ENCODE measurements at places on chromosomes 11 and 22. TPM values are rescaled to one million over a fixed set of nuclear protein-coding genes. Genes with fewer than 3 reads are reported as not detected.

- H3K27me3 ChIP-seq: no peaks in the 10 kb centered on the region
- no peaks in the 10 kb centered on the region for H3K36me3 ChIP-seq
- H3K4me1 ChIP-seq: peaks cover 2% of the 10 kb centered on the region
- no peak overlapping the region for H3K4me3 ChIP-seq
Observed at GRCh38 chr11:77151804-77152509, 23.9 kb downstream of the MYO7A start.

- H3K4me1 ChIP-seq: no peaks in the 10 kb centered on the region
- no peaks in the 10 kb centered on the region for H3K27me3 ChIP-seq
- H3K4me3 ChIP-seq: no peak overlapping the region
- DNase-seq: no peak
Observed at GRCh38 chr22:27501191-27501936, 300.2 kb downstream of the MN1 start.

DNA sequence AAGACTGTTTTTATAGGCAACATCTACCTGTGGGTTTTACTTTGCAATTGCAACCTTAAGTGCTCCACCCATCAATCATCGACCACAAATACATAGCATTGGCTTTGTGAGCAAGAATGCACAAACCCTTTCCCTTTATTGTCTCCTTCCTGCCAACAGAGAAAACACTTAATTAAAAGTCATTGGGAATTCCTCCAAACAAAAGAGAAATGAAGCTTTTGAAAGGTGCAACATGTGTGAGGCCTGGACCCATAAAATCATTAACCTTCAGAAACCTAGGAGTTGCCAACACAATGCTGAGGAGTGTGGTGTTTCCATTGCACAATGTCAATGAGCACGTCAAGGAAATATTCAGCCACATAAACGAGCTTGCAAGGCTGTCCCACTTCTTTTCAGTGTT is 223.2 kb downstream of the BLID start:
- no peak overlapping the region for H3K4me3 ChIP-seq
- DNase-seq: no peak
- no peaks in the 10 kb centered on the region for H3K27me3 ChIP-seq
- H3K4me1 ChIP-seq: peaks cover 8% of the 10 kb centered on the region

GRCh38 chr11:87894961-87895360 is 280.3 kb downstream of the RAB38 start:
- no peaks in the 10 kb centered on the region for H3K27me3 ChIP-seq
- no peak overlapping the region for H3K27ac ChIP-seq
- H3K36me3 ChIP-seq: no peaks in the 10 kb centered on the region
- DNase-seq: no peak
- no peaks in the 10 kb centered on the region for H3K4me1 ChIP-seq
- no peak overlapping the region for H3K4me3 ChIP-seq

A4GALT gene
- total RNA-seq: 19.6 TPM

DNA sequence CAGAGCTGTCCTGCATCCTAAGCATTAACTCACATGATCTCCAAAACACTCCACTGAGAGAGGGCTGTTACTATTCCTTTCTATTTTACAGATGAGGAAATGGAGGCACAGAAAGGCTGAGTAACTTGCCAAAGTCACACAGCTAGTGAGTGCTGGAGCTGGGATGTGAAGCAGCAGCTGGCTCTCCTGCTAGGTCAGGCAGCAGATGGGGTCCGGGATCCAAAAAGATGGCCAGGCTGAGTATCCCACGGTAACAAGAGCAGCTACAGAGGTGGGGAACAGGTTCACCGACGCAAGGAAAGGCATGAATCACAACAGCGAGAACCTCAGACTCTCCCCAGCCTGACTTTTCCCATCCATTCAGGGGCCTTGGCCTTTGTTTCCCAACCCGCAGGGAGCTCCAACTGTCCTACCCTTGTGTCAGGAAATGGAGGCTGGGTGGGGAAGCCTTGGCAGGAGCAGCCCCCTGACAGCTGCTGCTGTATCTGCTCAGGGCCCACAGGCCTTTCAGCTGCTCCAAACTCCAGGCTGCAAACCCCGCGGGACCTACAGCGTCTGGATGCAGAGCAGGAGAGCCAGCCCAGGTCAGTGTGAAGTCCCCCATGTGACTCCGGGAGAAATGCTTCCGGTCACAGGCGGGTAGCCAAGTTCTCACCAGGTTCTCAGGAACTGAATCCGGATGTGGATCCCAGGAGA is 29.5 kb downstream of the DKK3 start:
- DNase-seq: peak; percentile 82
- H3K36me3 ChIP-seq: no peaks in the 10 kb centered on the region
- no peak overlapping the region for H3K4me3 ChIP-seq
- H3K27me3 ChIP-seq: no peaks in the 10 kb centered on the region
- H3K27ac ChIP-seq: peak overlapping the region; percentile 2
- peaks cover 24% of the 10 kb centered on the region for H3K4me1 ChIP-seq

DNA sequence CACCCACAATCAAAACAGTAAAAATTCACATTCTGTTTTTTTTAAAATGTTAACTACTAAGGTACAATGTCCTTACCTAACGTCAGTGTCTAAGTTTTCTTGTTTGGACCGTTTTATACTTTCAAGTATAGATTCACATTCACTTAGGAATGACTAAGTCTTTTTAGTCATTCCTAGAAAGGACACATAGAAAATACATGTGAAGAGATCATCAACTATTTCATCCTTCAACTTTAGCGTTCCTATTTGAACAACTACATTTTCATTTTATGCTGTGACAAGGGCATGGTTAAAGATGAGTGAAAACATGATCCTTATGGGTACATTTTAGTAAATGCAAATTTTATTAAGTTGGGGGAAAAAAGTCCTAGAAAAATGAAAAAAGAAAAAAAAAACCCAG is 62.8 kb downstream of the DDX10 start:
- H3K36me3 ChIP-seq: no peaks in the 10 kb centered on the region
- no peak for DNase-seq
- H3K4me3 ChIP-seq: no peak overlapping the region
- H3K27ac ChIP-seq: no peak overlapping the region
- H3K4me1 ChIP-seq: peaks cover 1% of the 10 kb centered on the region
- no peaks in the 10 kb centered on the region for H3K27me3 ChIP-seq

DNA sequence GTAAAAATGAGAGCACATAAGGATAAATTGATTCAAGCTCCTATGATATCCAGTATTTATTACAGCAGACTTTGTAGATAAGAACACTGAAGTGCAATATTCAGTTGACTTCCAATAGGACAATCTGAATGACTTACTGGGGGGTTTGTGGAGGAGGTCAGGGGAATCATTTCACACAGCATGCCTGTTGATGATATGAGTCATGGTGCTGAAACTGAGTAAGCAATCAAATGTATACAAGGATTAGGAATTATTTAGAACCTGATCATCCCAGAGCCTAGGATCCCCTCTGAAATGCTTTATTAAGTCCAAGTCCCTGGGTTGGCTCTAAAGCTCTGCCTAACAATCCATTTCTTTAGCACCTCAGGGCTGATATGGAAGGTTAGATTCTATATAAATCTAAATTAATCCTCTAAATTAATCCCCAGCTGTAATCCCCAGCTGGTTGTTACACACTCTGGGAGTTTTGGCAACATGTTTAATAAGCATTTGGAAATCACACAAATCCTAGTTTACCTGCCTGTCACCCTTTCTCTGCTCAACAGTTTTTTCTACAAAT is 326.4 kb downstream of the GUCY1A2 start:
- H3K4me1 ChIP-seq: no peaks in the 10 kb centered on the region
- H3K4me3 ChIP-seq: no peak overlapping the region
- H3K27me3 ChIP-seq: no peaks in the 10 kb centered on the region
- no peak overlapping the region for H3K27ac ChIP-seq

GRAMD1B gene
- total RNA-seq: 47.9 TPM

NAA40 gene
- 15.4 TPM for total RNA-seq

PRR33 gene
- not detected for total RNA-seq

DNA sequence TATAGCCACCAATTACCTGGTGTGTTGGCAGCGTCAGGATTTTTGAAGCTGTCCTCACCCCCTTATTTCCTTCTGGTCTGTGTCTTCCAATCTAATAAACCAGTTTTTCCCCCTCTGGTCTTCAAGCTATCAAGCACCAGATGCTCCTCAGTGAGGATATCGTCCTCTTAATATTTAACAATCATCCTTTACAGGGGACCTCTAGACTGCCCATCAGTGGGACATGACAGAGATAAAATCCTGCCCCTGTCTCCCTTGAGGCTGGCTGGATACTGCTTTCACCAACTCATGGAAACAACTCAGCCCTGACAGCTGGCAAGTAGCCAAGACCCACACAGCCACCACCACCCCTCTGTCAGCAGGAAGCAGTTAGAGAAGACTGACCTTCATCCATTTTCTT is 421.0 kb upstream of the API5 start:
- H3K36me3 ChIP-seq: no peaks in the 10 kb centered on the region
- no peak overlapping the region for H3K4me3 ChIP-seq
- H3K27ac ChIP-seq: no peak overlapping the region
- no peaks in the 10 kb centered on the region for H3K4me1 ChIP-seq

CHRM4 gene
- total RNA-seq: 0.42 TPM

DNA sequence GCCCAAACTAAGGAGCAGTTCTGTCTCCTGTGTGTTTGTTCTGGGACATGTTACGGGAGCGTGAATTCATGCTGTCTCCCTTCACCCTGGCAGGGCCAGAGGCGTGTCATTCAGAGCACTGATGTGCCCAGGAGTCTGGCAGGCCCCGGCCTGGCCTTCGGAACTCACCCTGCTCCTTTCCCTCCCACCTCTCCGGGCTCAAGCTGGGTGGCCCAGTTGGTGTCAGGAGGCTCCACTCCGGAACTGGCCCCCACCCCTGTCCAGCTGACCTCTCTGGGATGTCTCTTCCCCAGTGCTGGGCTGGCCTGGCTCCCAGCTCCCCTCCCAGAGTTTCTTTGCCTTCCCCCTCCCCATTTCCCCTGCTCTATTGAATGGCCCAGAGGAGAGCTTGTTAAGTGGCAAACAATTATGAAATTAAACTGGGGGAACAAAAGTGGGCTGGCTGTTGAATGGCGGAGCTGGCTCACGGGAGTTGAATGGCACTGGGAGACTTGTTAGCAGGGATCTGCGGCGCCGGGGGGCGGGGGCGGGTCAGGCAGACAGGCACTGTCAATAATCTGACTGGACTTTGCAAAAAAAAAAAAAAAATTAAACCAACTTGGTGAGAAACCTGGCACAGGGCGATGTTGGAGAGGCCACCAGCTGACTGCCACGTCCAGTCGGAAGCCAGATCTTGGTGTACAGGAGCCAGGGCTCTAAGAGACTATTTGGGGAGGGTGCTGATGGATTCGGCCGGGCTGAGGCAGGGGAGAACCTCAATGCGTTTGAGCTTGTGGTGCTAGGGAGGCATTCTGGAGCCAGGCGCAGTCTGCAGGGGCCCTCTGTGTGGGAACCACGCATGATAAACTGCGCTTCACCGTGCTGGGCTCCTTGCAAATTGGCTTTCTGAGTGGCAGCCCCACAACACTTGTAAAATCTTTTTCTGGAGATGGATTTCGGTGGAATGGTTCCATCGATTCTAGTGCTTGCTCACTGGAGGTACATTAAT is 1.3 kb downstream of the MPPED1 start:
- DNase-seq: no peak
- no peaks in the 10 kb centered on the region for H3K4me1 ChIP-seq
- no peaks in the 10 kb centered on the region for H3K36me3 ChIP-seq
- no peak overlapping the region for H3K4me3 ChIP-seq
- no peaks in the 10 kb centered on the region for H3K27me3 ChIP-seq

DNA sequence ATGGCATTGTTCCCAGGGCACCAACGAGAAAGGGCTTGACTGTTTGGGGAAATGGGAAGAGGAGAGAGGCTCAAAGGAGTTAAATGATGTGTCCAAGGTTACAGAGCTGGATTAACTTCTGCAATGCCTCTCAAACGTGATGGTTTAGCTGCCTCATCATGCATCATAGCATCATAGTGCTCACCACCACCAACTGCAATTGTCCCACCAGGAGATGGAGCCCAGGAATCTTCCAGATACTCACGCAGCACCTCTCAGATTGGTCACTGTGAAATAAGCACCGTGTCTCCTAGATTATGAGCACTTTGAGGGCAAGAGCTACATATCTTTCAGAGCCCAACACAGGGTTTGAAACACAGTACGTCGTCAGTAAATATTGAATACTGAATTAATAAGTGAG is 69.2 kb downstream of the PRSS23 start:
- H3K36me3 ChIP-seq: no peaks in the 10 kb centered on the region
- no peaks in the 10 kb centered on the region for H3K27me3 ChIP-seq
- no peak overlapping the region for H3K4me3 ChIP-seq
- H3K27ac ChIP-seq: no peak overlapping the region
